NCI-H526 treated with DMSO at 0.1 percent for 48 hours (cell line): ENCODE measurements at places on chromosomes 4 and X.

DNA sequence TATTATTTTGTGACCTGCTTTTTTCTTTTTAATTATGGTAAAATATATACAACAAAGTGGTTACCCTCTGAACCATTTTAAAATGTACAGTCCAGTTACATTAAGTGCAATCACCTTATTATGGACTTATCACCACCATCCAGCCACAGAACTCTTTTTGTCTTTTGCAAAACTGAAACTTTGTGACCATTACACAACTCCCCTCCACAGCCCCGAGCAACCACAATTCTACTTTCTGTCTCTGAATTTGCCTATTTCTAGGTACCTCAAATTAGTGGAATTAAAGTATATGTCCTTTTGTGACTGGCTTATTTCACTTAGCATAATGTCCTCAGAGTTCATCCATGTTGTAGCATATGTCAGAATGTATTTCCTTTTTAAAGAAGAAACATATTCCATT lies 39.3 kb upstream of the WWC2 start:
- DNase-seq: no peak

DNA sequence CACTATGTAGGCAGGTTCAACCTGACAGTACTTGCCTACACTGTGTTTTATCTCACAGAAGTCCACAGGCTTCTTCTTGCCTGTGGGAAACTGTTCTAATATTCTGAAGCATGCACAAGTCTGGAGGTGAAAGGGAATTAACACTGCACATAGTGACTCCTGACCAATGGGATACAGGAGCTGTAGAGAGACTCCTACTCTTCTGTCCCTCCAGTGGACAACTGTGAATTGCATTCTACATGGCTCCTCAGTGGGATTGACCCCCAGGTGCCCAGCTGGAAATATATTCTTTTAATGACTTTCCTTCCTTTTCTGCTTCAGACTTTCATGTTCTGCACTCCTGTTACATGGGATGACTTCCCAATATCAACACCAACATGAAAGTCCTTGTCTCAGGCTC lies 8.2 kb upstream of the YIPF6 start:
- no peak for DNase-seq

GRCh38 chr4:169070071-169070894 lies 60.2 kb upstream of the CBR4 start:
- DNase-seq: peak; percentile 98

DNA sequence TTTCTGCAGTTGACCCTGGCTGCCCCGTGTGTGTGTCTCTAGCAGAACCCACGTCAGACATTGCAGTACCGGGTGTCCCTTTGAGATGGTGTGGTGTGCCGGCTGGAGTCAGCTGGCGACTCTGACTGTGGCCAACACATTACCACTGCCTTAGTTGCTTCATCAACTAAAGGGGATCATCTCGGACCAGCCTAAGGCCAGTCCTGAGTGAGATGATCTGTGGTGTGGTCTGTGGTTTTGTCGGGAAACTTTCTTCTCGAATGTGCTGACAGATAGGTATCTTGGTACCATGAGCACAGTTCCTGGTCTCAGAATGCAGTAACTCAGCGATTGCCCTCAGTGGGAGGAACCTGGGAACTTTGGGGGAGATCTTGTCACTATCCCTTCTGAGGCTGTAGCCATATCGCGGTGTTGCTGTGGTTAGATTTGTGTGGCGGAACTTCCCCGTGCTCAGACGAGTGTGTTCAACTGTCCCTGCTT lies 15.8 kb downstream of the TBC1D14 start:
- no peak for DNase-seq

- no peak for DNase-seq
Measured at GRCh38 chr4:128379860-128380259, 92.2 kb upstream of the PGRMC2 start.

DNA sequence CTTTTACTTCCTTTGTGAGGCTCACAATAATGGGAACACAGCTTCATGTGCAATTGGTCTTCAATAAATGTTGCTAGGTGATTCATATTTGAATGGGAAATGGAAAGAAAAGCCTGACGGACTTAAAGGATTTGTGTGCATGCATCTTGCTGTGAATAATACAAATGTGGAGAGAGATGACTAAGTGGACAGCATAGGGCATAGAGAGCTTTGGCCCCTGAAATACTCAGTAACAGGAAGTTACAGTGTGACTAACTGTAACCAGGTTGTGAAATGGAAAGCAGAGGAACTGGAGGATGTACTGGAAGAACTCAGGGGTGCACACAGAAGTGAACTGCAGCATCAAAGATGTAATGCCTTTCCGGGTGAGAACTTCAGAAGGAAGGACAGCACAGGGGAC lies 206.7 kb downstream of the MGST2 start:
- no peak for DNase-seq

- DNase-seq: no peak
Measured at GRCh38 chr4:72397314-72397713, 171.7 kb downstream of the ADAMTS3 start.

GRCh38 chr4:6674500-6675149 lies 19.1 kb upstream of the S100P start:
- DNase-seq: peak; percentile 59

- no peak for DNase-seq
Measured at GRCh38 chr4:40502934-40503333, 126.7 kb downstream of the RBM47 start.

- peak; percentile 53 for DNase-seq
Measured at GRCh38 chr4:76212851-76213414, 691 bp downstream of the SCARB2 start.

DNA sequence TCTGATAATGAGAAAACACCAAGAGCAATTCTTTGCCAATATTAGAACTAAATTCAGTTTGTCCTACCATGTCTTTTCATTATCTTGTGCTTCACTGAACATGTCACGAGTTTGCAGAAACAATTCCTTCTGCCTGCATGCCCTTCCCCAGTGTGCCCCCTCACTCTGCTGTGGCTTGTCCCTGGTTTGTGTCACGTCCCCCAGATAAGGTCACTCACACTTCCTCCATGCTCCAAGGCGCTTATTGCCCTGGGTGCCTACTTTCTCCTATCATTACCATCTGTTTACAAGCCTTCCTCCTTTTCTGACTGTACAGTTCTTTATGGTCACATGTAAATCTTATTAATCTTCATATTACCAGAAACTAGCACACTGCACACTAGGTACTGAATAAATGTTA lies 394.1 kb downstream of the KCNIP4 start:
- no peak for DNase-seq

- peak; percentile 29 for DNase-seq
Measured at GRCh38 chrX:5681159-5681558, 547.5 kb downstream of the NLGN4X start.

DNA sequence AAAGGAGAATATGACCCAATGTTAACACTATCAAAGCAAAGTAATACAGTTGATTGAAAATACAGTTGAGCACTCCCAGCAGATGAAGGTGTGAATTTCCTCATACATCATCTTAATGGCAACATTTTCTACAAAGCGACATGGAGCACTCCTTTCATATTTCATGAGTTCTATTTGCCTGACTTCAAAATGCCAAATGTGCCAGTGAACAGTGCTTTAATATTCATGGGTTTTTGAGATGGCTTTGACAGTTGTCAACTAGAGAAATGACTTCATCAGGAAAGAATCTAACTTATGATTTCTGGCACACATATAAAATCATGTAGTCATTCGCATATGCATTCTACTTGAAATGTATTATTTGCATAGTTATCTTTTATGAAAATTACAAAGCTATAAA lies 222.4 kb downstream of the GALNTL6 start:
- peak; percentile 2 for DNase-seq

DNA sequence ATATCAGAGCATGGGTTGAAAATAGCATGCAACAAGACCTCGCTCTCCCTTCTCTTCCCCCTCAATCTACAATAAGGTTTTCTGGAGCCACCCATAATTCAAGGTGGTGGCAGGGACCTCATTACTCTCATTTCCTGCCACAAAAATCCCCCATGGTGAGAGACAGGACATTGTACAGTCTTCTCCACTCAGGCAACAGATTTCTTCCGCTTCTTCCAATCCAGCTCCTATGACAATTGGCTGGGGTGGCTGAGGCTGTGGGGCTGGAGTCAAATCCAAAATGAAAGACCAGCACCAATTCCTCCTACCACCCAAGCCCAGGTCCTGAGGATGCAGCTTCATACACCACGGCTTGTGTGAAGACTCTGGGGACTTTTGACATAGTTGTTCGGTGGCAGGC lies 40.3 kb upstream of the NKRF start:
- no peak for DNase-seq

DNA sequence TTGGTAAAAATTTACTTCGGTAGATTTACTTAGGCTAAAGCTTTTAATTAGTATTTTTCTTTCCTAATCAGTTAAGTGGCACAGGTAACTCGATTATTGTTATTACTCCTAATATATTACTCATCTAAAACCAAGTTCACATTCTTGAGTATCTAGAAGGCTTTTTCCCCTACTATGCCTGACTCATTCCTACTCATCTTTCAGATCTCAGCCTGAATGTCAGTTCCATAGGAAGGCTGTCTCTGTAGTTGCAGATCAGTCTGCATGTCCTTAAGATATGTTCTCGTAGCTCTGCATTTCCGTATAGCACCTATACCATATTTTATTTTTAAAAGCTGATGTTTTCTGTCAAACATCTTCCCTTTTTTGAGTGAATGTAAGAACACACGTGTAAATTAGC lies 5.9 kb upstream of the FAM184B start:
- no peak for DNase-seq

GRCh38 chrX:114500622-114501021 lies 83.3 kb upstream of the HTR2C start:
- no peak for DNase-seq

GRCh38 chrX:123859409-123859845 lies 426 bp upstream of the XIAP start:
- DNase-seq: peak; percentile 81

GRCh38 chr4:143743591-143743990 lies 43.1 kb upstream of the FREM3 start:
- DNase-seq: no peak

DNA sequence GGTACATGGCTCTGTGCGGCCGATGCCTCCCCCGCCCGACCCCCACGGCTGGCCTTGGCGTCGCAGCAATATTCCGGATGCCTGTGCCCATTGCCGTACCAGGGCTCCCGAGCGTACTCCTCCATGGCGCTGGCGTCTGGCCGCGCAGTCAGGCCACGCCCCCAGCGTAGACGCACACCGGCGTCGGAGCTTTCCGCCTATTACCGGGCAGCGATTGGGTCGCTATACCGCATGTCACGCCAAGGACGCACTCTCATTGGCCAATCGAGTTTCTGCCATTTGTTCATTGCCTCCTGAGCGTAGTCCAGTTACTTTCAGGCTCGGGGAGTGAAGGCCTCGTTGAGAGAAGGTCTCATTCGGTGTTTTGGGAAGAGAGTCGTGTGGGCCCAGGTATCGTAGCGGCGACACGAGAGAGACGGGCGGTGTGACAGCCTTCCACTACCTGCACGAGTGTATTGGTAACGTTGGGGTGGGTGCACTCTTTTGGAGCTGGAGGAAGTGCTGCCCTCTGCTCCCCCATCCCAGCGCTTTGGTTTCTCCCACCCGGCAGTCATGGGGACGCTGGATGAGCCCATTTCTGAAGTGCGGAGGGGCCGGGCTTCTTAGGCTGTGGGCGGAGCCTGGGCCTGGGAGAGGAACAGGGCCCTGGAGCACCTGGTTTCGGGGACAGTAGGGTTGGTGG lies at the start of the genes PQBP1 and TIMM17B:
Gene PQBP1, plus strand, starts transcription at position 306 of the 682 bp plus-strand sequence. CDS start 580 bp downstream, outside the sequence.
Gene TIMM17B, minus strand, starts transcription at position 144 of the 682 bp plus-strand sequence. Its CDS starts 19 bp downstream, at position 125.
- peak; percentile 89 for DNase-seq

- no peak for DNase-seq
Measured at GRCh38 chrX:12319003-12319519, 180.8 kb downstream of the FRMPD4 start.

DNA sequence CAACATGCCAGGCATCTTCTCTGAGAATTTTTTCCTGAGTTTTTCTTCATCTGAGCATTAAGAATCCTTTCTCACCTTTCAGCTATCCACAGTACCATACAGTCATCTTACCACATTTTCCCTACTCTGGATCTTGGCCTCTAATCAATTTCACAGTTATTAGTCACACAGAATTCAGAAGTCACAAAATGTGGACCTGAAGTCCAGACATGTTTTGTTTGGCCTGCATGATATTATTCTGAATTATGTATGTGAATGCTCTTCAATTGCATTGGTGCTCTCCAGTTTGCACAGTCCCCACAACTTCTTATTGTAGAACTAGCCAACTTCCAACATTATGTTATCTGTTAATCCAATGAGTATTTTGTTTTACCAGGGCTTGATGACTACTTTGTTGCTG lies 102.3 kb upstream of the GRIA3 start:
- DNase-seq: no peak

DNA sequence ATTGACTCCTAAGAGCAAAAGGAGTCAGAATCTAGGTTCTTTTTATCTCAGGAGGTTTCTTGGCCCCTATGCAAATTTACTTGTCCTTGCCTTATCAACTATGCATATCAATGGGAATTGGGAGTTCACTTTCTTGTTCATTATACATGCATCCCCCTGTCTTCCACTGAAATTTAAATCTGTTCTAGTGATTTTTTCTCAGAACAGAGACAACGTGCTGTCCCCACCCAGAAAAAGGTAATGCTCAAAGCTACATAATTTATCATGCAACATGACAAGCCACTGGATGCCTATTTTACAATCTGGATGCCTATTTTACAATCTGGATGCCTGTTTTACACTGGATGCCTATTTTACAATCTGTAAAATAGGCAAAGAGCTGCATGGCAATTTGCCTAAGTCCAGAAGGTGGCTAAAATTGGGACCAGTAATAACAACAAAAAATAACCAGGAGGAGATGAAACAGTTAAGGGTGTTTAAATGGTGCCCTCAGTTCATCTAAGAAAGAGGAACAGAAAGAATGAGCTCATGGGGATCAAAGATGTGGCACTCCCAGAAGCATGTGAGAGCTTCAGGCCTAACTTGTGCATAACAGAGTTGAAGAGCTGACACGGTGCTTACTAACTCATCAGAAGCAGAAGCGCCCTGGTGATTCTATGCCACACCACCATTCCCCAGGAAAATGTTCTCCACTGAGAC lies 537.8 kb upstream of the BOD1L1 start:
- no peak for DNase-seq

- no peak for DNase-seq
Measured at GRCh38 chrX:154334496-154334895, 38.9 kb downstream of the TKTL1 start.

DNA sequence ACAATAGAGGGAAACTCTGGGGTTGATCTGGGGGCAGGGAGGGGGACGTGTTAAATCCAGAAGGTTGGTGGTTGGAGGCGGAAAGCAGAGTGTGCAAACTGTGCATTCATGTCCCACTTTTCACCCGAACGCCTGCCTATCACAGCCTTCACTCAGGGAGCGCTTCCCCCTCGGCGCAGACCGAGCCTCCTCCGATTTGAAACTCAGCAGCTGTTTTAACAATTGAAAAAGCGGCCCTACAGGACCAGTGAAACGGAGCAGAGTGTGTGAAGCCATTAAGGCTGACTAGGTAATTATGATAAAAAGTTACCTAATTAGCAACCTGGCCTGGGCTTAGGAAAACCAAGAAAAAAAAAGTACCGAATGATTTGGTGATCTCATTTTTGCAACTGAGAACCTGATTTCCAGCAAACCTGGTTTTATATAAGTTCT lies 685 bp upstream of the NDNF start:
- DNase-seq: no peak

DNA sequence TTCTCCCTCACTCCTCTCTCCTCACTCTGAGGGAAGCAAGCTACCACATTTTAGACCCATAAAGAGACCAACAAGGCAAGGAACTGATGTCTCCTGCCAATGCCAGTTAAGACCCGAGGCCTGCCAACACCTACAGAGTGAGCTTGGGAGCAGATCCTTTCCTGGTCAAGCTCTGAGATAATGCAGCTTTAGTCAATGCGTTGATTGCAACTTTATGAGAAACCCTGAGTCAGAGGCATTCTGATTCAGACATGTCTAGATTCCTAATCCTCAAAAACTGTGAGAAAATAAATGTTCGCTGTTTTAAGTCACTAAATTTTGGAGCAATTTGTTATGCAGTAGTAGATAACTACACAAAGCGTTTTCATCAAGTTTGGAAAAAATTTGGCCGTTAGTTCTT lies 115.5 kb downstream of the JADE1 start:
- DNase-seq: no peak
